Activated CD8-positive, alpha-beta memory T cell treated with anti-CD3 and anti-CD28 coated beads for 1 hour (primary cell): ENCODE measurements at places on chromosomes 1 and 21.

- peak; percentile 44 for DNase-seq
Measured at GRCh38 chr1:167629681-167630567, at the start of gene RCSD1. Gene RCSD1, plus strand, starts transcription at chr1:167630232. Its CDS starts 192 bp downstream, at chr1:167630424.

DNA sequence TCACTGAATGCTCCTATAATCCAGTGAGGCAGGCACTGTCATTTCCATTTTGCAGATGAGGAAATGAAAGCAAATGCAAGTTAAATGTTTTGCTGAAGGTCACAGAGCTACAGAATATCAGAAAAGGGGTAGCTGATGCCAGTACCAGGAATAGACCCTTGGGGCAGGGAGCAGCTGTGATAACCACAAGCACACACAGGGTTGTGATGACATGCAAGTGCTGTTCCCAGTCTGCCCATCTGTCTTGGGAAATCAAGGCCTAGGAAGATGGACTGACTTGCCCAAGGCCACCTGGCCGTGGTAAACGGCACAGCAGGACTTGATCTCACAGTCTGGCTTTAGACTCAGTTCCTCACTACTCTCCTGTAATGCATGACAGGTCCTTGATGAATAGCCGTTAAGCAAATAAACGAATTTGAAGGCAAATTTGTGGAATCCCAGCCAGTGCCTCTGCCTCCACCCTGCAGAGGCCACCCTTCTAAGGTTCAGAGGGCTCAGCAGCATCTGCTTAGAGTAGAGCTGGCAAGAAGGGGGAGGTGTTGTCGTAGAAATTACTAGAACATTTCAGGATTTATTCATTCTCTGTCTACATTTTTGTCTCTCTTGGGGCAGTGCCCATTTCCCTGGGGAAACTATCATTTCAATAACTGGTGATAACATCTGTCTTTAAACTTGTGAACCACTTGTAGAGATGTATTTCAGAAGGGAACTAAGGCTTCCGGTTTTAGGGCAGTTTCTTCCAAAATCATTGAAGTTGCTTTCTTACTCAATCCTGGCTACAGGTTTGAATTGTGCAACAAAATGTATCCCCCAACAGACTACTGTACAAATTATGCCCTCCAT lies 53.2 kb upstream of the MRPS6 start:
- DNase-seq = no peak

GRCh38 chr1:25568090-25568833 lies 24.9 kb downstream of the LDLRAP1 start:
- DNase-seq = no peak

- DNase-seq = no peak
Measured at GRCh38 chr1:10082785-10083479, 50.2 kb downstream of the UBE4B start.

DNA sequence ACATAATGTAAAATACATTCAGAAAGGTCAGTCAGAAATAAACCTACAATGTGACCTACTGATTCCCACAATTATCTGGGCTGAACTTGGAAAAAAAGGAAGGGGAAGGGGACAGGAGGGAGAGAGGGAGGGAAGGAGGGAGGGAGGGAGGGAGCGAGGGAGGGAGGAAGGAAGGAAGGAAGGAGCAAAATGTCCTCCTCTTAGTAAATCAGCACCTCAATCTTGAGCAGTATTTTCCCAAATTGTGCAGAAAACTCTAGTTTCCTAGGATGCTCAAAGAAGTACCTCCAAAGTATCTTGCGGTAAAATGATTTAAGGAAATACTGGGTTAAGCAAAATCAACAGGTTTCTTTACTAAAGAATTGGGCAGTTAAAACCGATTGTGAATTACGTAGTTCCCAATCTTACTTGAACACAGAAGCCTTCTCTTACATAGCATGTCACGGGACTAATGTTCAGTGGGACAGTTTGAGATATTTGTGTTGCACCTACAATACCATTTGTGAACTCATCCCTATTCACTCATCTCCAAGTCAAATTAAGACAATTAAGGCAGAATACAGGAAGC lies 51.0 kb upstream of the ASPM start:
- DNase-seq = no peak

DNA sequence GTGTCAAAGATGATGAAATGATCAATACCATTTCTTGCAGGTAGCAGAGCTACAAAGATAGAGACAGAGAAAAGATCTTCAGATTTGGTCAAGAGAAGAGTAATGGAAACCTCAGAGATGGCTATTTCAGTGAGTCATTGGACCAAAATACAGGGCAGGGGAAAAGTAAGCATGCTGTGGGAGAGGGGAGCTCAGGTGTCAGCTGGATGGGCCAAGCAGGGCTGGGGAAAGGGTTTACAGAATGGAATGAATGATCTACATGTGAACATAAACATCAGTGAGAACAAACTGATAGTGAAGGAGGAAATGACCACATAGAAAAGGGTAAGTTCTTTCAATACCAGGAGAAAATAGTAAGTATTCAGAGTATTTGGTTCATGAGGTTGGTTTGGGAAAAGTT lies 61.4 kb upstream of the CNN3 start:
- no peak for DNase-seq

GRCh38 chr1:3842912-3843311 lies 14.1 kb downstream of the CEP104 start:
- DNase-seq = no peak

DNA sequence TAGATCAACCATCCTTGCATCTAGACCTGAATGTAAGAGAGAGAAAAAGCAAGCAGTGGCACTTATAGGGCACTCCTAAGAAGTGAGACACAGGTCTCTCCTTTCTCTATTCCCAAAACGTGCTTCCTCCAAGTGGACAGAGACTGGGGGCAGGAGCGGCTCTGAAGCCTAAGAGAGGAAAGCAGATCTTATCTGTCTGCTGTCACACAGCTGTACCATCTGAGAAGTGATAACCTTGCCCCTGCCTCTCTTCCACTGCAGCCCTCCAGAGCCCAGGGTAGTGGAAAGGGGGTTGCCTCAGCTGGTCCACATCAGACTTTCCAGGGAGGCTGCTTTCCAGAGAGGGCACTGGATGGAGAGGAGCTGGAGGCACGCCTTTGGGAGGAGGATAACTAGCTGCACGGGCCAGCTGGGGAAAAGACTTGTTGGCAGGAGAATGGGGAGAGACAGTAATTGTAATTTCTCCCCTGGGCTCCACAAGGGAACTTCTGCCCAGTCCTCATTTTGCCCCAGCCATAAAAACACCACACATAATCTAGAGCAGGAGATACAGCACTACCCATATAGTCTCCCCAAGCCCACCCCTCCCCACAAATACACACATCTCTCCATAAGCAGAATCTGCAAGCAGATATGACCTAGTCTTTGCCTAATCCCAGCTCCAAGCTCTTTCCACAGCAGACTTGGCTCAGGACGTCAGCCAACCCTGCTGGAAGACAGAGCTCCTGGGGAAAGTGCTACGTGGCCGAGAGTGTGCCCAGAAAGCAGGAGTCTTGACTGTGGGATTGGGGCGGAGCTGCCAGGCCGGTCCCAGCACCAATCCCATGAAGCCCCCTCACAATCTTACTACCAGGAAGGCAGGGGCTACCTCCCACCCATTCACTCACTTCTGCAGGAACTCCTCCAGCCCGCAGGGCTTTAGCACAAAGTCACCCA lies 31.2 kb downstream of the PIK3C2B start:
- DNase-seq = no peak

DNA sequence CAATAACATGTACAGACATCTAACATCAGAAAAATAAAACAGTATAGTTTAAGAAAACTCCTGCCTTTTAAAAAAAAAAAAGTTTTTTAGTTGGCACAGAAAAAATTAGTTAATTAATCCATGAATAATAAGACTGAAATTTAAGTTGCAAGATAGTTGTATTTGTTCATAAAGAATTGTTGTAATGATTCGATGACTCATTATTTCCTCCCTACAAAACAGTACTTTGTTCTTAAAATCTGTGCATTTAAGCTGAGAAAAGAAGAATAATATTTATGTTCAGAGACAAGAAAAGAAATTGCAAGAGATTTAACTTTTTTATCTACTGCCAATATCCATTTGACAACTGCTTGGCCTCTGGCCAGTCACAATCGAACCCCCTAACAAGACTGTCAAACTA lies 894.7 kb downstream of the ADGRL2 start:
- DNase-seq = no peak

DNA sequence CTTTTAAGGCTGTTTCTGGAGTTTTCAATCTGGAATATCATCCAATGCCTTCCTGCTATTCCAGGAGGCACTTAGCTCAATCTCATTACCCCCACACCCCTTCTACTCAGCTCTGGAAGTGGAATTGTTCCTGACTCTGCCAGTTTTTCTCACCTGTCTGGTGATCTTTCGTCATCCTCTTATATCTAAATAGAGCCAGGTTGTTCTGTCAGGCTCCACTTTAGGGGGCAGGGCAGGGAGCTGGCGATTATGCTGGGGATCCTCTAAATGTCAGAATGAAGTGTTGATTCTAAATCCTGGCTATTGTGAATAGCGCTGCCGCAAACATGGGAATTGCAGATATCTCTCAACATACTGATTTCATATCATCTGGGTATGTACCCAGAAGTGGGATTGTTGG lies 63.6 kb upstream of the ETV3 start:
- no peak for DNase-seq

- DNase-seq = no peak
Measured at GRCh38 chr1:18217398-18218043, 109.9 kb downstream of the IGSF21 start.

DNA sequence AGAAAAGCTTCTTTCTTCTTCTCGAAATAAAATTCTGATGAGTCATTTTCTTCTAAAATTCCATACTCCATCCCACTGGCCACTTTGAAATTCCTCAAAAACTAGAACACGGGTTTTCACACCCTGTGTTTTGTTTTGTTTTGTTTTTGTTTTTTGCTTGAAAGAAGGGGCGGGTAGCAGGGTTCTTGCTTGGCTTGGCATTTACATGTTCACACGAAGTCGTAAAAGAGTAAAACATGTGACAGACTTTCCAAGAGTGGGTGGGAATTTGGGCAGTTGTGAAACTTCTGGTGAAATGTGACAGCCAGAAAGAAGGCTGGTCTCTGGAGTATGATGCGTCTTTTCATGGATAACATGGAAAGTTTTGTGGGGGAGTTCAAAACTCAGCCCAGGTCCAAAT lies 47.1 kb upstream of the FMN2 start:
- DNase-seq = no peak

DNA sequence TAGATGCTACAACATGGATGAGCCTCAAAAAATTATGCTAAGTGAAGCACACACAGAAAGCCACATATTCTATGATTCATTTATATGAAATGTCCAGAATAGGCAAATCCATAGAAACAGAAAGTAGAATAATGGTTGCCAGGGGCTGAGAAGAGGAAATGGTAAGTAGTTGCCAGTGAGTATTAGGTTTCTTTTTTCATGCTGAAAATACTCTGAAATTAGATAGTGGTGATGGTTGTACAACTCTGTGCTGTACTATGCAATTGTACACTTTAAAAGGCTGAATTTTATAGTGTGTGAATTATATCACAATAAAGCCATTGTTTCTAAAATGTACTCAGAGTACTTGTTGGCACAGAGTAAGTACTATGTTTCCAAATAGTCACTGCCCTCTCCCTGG lies 15.5 kb upstream of the GFI1 start:
- DNase-seq = no peak
